ENCODE measurements at places on chromosomes 12 and 14.

- DNase-seq = no peak
Observed at GRCh38 chr12:26179826-26180225, 15.5 kb upstream of the SSPN start.

GRCh38 chr14:94480809-94481208, 4.8 kb upstream of the SERPINA9 start:
- no peak for DNase-seq

- DNase-seq = peak; percentile 19
Observed at GRCh38 chr12:7857971-7858370, 14.7 kb downstream of the SLC2A14 start.

- DNase-seq = no peak
Observed at GRCh38 chr12:122013791-122014590, 7.7 kb upstream of the BCL7A start.

- DNase-seq = no peak
Observed at GRCh38 chr14:77061630-77062257, 33.2 kb upstream of the IRF2BPL start.

- no peak for DNase-seq
Observed at GRCh38 chr14:104516906-104517305, 62.7 kb upstream of the C14orf180 start.

DNA sequence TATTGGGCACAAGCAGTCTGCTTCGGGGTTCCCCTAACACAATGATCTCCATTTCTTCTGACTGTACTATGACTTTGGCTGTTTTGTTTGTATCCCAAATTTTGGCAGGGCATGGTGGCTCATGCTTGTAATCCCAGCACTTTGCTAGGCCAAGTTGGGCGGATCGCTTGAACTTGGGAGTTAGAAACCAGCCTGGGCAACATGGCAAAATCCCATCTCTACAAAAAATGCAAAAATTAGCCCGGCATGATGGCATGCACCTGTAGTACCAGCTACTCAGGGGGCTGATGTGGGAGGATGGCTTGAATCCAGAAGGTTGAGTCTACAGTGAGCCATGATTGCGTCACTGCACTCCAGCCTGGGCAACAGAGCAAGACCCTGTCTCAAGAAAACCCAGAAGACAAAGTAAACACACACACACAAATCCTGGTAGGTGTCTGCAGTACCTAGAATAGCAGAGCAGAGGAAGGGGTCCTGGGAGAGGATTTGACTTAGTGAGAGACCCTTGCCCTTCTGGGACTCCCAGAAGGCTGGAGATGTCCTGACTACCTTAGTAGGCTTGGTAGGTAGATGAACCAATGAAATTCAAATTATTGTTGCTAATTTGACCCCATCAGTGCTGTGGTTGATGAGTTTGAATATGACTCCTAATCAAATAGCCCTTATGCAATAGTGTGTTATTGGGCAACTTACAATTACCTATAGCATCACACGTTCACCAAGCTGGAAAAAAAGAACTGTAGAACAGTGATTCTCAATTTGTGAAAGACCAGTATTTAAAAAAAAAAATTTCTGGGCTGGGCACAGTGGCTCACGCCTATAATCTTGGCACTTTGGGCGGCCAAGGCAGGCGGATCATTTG, 6.8 kb upstream of the AEBP2 start:
- DNase-seq = no peak

DNA sequence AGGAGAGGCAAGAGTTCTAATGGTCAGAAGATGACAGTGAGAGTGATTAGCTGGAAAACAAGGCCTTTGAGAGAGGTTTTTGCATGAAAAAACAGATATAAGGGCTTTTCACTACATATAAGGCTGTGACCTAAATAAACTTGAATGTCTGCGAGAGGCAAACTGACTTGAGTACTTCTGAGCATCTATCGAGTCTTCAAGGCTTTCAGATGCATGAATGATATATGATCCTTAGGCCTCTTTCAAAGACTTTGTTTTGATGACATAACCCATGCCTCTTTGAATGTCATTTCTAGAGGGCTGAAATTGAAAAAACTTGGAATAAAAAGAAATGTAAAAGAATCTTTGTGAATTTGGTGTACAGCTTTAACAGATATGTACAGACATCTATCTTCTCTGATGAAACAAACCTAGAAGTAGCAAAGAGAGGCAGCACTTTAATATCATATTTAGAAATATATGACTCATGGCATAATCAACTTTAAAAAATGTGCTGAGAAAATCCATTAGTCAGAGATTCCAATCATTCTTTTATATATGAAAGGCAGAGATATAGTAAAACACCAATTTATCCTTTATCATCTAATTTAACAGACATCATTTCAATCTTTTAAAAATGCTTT, 72.6 kb downstream of the PPM1H start:
- peak; percentile 72 for DNase-seq
